ENCODE measurements at places on chromosomes 11 and 22. TPM values are rescaled to one million over a fixed set of nuclear protein-coding genes. Genes with fewer than 3 reads are reported as not detected.

- no peak overlapping the region for H3K4me3 ChIP-seq
- H3K4me1 ChIP-seq = no peaks in the 10 kb centered on the region
- no peak for DNase-seq
- H3K36me3 ChIP-seq = no peaks in the 10 kb centered on the region
These were observed 52.4 kb downstream of the KCNC1 start for GRCh38 chr11:17786824-17787525.

GRCh38 chr22:29979777-29980321, 96.9 kb downstream of the MTMR3 start:
- H3K27ac ChIP-seq = no peak overlapping the region
- H3K36me3 ChIP-seq = peaks cover 27% of the 10 kb centered on the region
- no peak for DNase-seq
- no peak overlapping the region for H3K4me3 ChIP-seq
- H3K27me3 ChIP-seq = no peaks in the 10 kb centered on the region

DNA sequence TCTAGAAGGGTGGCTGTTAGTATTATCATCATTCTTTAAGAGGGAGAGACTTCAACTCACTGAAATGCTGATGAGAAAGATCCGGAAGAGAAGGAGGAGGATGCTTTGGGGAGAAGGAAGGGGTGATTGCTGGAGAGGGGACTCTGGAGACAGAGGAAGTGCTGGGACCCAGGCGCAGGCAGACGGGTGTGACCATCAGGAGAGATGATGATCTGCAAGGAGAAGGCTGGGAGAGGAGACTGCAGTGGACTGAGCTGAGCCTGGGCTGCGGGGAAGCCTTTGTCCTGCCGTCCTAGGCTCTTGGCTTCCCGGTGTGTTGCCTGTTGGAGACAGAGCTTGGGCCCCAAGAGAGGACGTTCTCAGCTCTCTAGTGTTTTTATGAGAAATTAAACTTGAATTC, 22.6 kb downstream of the RASD2 start:
- no peak overlapping the region for H3K27ac ChIP-seq
- H3K4me1 ChIP-seq = peaks cover 14% of the 10 kb centered on the region
- no peak overlapping the region for H3K4me3 ChIP-seq
- H3K36me3 ChIP-seq = no peaks in the 10 kb centered on the region
- DNase-seq = no peak
- peaks cover 3% of the 10 kb centered on the region for H3K27me3 ChIP-seq

- H3K27ac ChIP-seq = no peak overlapping the region
- no peaks in the 10 kb centered on the region for H3K4me1 ChIP-seq
- H3K27me3 ChIP-seq = no peaks in the 10 kb centered on the region
- no peak for DNase-seq
- H3K4me3 ChIP-seq = no peak overlapping the region
These were observed 38.4 kb downstream of the TOLLIP start for GRCh38 chr11:1271002-1271401.

DNA sequence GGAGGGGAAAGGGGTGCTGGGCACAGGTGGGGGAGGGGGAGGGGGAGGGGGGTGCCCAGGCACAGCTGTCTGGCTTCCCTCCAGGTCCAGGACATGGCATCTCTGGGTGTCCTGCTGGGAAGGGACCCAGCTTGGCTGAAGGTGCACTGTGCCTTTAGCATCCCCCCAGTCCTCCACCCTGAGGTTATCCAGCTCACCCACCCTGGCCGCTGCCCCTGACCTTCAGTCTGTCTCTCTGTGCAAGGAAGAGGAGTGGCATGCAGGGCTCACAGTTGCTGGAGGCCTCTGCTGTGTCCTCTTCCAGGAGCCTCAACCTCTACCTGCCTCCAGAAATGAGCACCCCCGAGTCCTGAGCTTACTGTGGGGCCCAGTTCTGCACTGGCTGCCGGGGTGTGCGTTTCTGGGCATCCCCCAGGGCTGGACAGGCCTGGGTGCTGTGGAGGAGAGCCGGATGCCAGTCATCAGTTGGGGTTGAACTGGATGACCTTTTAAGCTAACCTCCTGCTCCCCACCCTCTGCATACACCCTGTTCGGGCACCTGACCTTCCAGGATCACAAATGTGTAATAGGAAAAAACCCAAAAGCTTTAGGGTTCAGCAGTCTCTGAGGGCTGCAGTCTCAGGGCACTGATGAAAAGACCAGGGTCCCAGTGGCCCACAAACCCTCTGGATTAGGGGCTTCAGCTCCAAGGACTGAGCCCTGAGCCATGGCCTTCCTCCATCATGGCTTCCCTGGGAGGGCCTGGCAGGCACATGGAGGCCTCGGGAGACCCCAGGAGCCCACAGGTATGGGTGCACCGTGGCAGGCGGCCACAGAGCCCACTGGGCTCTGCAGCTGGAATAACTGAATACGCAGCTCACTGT, 9.6 kb upstream of the CTSD start:
- DNase-seq = peak; percentile 41
- no peaks in the 10 kb centered on the region for H3K27me3 ChIP-seq
- H3K27ac ChIP-seq = no peak overlapping the region
- H3K4me1 ChIP-seq = peaks cover 44% of the 10 kb centered on the region

- H3K36me3 ChIP-seq = no peaks in the 10 kb centered on the region
- peaks cover 11% of the 10 kb centered on the region for H3K4me1 ChIP-seq
- H3K4me3 ChIP-seq = peak overlapping the region; percentile 33
- peaks cover 56% of the 10 kb centered on the region for H3K27me3 ChIP-seq
These were observed 28.1 kb upstream of the FBXO3 start for GRCh38 chr11:33802194-33802950.

GRCh38 chr11:62788991-62789390, 1.8 kb downstream of the TMEM179B start:
- peaks cover 31% of the 10 kb centered on the region for H3K36me3 ChIP-seq
- no peak for DNase-seq
- no peak overlapping the region for H3K27ac ChIP-seq
- H3K27me3 ChIP-seq = no peaks in the 10 kb centered on the region

GRCh38 chr11:64875369-64876228, 2.8 kb downstream of the EHD1 start:
- DNase-seq = no peak
- H3K4me3 ChIP-seq = peak overlapping the region; percentile 95
- H3K36me3 ChIP-seq = peaks cover 31% of the 10 kb centered on the region
- H3K4me1 ChIP-seq = peaks cover 87% of the 10 kb centered on the region

- no peak for DNase-seq
- no peaks in the 10 kb centered on the region for H3K4me1 ChIP-seq
These were observed 34.3 kb downstream of the GAB4 start for GRCh38 chr22:16973591-16974297.

DNA sequence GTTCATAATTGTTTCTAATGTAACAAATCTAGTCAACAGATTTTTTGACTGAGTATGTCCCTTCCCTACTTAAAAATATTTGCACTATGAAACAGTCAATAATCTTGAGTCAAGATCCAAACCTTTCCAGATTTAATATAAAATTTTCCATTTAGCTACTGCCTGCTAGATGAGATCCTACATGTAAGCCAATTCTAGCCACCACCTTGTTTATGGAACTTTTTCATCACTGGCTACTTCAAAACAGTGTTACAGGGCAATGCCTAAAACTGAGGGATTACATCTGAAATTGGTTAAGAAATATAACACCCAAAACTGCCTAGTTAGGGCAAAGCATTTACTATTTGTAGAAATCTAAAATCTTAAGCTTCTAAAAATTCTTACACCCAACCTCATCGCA, 10.5 kb upstream of the FUT4 start:
- H3K27me3 ChIP-seq = no peaks in the 10 kb centered on the region
- H3K4me3 ChIP-seq = no peak overlapping the region
- H3K27ac ChIP-seq = peak overlapping the region; percentile 15
- no peaks in the 10 kb centered on the region for H3K36me3 ChIP-seq

DNA sequence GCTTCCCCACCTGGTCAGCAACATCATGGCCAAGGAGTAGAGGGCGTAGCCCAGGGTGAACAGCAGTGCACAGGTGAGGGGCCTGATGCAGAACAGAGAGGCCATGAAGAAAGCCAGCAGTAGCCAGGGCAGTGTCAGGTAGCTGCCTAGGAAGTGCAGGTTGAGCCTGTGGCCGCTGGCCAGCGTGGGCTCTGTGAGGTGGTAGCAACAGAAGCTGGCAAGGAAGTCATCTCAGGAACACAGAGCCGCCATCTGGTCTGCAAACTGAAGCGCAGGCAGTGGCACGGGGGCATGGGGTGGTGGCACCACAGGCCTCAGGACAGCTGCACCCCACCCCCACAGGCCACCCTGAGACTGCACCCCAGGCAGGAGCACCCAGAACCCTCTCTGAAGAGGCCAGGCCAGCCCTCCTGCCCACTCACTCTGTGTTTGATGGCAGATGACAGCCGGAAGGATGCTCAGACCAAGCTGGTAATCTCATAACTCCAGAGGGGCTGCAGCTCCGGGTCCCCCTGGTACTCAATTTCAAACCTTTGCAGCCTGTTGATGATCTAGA, 95.3 kb downstream of the MED15 start:
- no peaks in the 10 kb centered on the region for H3K27me3 ChIP-seq
- no peaks in the 10 kb centered on the region for H3K36me3 ChIP-seq
- H3K4me1 ChIP-seq = peaks cover 15% of the 10 kb centered on the region
- no peak for DNase-seq

GRCh38 chr22:50376085-50376651, 33.0 kb downstream of the PPP6R2 start:
- no peak overlapping the region for H3K4me3 ChIP-seq
- DNase-seq = no peak
- peaks cover 46% of the 10 kb centered on the region for H3K36me3 ChIP-seq

- DNase-seq = no peak
- H3K27me3 ChIP-seq = no peaks in the 10 kb centered on the region
- no peak overlapping the region for H3K4me3 ChIP-seq
- no peaks in the 10 kb centered on the region for H3K36me3 ChIP-seq
These were observed 47.7 kb downstream of the PDE2A start for GRCh38 chr11:72626414-72626936.

DNA sequence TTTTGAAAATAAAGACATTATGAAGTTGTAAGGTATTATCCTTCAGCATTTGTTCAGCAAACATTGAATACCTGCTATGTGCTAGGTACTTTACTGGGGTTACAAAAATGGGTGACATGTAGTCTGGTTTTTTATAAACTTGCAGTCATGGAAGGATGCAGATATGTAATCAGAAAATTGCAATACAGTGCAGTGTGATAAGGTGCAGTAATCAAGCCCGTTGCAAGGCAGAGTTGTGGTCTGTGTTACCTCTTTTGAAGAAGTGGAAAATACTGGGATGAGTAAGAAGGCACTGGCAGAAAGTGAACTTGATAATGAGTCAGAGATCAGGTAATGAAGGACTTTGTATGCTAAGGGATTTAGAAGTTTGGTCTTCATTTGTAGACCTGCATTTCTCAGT, 8.1 kb downstream of the FBXO7 start:
- peaks cover 33% of the 10 kb centered on the region for H3K36me3 ChIP-seq
- peaks cover 12% of the 10 kb centered on the region for H3K4me1 ChIP-seq
- H3K27ac ChIP-seq = no peak overlapping the region
- DNase-seq = no peak
- H3K27me3 ChIP-seq = no peaks in the 10 kb centered on the region
- no peak overlapping the region for H3K4me3 ChIP-seq

DNA sequence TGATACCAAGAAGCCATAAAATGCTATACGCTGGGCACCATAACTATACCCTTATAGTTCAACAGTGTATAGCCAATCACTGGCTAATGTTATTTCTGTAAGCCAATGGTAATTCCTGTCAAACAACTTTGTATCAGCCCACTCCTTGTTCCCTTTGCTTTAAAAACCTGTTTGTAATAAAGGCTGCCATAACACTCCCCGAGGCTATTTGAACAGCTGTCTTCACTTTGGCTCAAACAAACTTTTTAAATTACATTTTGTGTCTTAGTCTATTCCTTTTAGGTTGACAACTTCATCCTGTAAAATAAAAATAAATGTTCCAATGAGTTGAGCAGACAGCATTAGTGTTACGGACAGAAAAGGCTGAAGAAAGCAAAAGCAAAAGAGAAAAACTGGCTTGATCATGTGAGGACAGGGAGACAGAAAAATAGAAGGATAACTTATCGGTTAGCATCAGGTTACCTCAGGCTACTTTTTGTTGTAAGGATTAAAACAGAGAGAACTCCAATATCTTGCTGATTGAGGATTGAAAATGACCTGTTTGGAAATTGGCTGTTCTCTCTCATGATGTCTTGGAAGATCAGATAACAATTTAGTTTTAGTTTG, 95.0 kb downstream of the AASDHPPT start:
- no peaks in the 10 kb centered on the region for H3K27me3 ChIP-seq
- H3K27ac ChIP-seq = no peak overlapping the region
- no peak overlapping the region for H3K4me3 ChIP-seq
- H3K36me3 ChIP-seq = no peaks in the 10 kb centered on the region
- peaks cover 11% of the 10 kb centered on the region for H3K4me1 ChIP-seq

GRCh38 chr22:19610518-19611253, 86.5 kb upstream of the CLDN5 start:
- peaks cover 15% of the 10 kb centered on the region for H3K4me1 ChIP-seq
- no peaks in the 10 kb centered on the region for H3K36me3 ChIP-seq
- DNase-seq = no peak
- H3K27me3 ChIP-seq = peaks cover 25% of the 10 kb centered on the region
- no peak overlapping the region for H3K4me3 ChIP-seq

DNA sequence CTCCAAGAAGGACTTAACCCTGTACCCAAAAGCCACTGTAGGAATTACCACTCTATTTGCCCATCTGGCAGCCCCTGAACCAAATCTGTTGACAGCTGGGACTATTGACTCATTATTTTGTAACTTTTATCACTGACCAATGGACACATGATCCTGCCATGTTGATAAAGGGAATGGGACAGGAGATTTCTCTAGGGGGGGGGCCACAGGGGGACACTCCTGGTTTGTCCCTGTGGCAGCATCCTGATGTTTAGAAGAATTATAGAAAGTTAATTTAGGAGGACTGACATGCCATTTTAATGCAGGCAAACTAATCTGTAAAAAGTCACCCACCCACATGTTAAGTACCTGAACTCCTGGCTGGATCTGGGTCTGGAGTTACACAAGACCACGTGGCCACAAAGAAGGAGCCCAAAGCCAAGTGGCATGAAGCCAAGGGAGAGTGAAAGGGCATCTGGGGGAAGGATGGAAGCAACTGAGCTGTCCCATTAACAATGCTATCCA, 558.1 kb downstream of the ETS1 start:
- DNase-seq = no peak
- no peaks in the 10 kb centered on the region for H3K4me1 ChIP-seq
- H3K27ac ChIP-seq = no peak overlapping the region
- H3K4me3 ChIP-seq = no peak overlapping the region

GRCh38 chr11:102676084-102676483, 29.5 kb downstream of the MMP27 start:
- H3K4me3 ChIP-seq = no peak overlapping the region
- no peaks in the 10 kb centered on the region for H3K4me1 ChIP-seq
- H3K36me3 ChIP-seq = no peaks in the 10 kb centered on the region
- no peak for DNase-seq
- H3K27me3 ChIP-seq = no peaks in the 10 kb centered on the region

The BEST1 gene
- total RNA-seq = 1.5 TPM

The SYT9 gene
- total RNA-seq = 0.34 TPM

The CHST1 gene
- total RNA-seq = not detected

The TMEM191C gene
- not detected for total RNA-seq

The NDUFS8 gene
- total RNA-seq = 145 TPM

Measured in suprapubic skin (tissue), 4 donors.